ENCODE measurements at places on chromosomes 4 and X.

DNA sequence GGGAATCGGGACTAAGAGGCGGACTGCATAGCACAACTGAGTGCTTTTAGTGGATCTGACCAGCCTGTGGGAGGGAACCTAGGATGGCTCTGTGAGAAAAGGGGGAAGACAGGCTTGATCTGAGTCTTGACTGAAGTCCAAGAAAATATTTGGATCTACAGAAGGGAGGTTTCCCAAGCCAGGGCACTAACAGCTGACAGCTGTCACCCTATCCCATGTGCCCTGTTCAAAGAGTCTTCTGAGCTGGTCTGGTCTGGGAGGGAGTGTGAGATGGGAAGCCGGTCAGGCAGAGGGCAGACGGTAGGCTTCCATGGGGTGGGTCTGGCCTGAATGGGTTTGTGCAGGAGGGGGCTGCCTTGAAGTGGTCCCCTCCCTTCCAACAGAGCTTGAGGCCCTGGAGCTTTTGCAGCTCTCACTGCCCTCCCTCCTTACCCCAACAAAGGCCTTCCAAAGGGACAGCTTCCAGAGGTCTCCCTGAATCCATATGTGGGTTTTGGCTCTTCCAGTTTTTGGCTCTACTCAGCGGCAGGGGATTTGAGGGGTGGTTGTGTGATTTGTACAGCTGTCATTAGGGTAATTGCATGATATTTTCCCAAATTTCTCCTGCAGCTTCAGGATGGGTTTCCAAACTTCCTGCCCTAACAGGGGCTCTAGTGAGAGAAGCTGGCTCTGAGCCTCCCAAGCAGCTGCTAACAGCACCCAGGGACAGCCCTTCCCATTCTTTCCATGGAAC lies 643.7 kb downstream of the BCOR start:
- DNase-seq: no peak

DNA sequence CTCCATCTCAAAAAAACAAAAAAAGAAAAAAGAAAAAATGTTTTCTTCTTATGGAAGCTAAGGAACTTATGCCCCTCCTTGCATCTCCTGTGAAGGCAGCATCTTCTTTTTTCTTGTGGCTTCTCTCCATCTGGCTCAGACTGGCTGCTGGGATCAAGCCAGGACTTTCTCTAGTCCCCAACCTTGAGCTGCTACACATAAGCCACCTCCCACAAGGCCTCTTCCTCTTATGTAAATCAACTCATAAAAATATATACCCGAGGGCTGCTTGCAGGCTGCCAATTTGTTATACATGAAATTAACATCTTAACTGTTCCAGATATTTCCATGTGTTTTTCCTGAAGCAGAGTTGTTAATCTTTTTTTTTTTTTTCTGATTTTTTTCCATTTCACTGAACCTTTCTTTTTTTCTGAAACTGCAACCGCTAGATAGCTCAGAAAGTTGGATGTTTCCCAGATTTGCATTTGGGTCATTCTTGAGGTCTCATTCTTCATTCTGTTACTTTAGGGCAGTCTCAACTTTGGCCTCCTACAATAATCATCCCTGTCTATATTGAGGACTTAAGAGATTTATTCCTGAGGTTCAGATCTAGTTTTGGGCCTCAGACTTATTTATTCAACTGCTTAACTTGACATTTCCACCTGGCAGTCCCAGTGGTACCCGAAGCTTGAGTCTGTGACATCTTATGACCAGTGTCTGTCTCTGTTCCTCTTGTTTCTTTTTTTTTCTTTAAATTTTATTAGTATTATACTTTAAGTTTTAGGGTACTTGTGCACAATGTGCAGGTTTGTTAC lies 10.3 kb downstream of the SNX25 start:
- DNase-seq: no peak

- no peak for DNase-seq
Measured at GRCh38 chrX:108122748-108123147, 31.2 kb downstream of the ATG4A start.

- no peak for DNase-seq
Measured at GRCh38 chr4:24770667-24771066, 24.7 kb upstream of the SOD3 start.

- DNase-seq: no peak
Measured at GRCh38 chr4:162891788-162892707, 274.6 kb downstream of the NAF1 start.

DNA sequence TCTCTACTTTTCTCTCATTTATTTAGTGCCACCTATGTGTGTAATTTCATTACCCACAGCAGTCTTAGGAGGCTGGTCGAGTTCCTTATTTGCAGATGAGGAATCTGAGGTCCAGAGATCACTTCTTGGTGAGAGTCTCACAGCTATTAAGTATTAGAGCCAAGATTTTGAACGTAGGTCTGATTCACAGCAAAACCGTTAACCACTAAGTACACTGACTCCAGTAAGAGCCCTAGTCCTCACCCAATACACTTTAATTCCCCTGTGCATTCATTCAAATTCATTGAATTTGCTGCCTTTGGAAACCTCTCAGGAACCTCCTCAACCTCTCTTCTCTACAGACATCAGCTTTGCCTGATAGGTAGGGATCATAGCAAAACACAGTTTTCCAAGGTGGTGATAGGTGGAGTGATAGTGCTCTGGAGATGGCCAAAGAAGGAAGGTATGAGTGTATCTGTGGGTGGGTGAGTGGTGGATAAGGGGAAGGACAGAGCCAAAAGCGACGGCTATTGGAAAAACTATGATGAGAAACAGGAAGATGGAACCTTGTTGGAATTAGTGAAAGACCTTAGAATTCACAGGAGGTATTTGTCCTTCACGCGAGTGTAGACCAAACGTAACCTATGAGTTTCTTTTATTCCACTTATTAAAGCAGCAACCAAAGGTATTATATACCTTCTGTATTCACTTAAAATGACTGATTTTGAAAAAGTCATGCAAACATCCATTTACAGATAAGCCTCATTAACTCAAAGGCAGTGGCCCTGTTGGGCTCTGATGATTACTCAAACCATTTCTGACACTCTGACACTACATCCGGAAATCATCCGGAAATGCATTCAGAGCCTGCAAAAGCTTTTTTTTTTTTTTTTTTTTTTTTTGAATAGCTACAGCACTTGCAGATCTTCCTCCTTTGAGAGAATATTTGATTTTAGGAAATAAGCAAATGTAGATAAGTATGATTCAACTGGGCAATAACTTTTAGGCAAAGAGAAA lies 6.3 kb downstream of the FMR1 start:
- no peak for DNase-seq

DNA sequence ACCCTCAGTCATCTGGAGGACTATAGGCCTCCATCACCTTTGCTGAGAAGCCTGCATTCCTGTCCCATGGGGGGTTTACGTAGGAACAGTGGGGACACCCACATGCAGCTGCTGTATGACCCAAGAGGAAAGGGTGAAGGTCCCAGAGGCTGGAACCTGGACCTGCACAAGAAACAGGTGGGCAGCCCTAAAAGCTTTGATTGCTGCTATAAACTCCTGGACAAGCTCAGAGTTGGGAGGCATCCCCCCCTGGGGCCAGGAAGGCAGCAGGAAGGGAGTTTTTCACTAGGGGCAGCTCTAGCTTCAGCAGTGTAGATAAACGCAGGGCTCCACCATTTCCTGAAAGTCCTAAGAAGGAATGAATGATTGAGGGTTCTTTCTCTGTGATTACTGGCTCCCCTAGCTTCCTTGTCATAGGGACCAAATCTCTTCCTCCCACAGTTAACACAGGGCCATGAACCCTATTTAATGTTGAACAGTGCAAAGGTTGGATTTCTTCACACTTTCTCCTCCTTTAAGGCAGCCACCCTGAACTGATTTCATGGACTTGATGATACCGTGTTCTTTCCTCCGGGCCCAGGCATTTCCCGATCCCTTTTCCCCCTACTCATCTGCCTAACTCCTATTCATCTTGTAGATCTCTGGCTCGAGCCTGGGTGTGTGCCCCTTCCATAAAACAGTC lies 84.2 kb downstream of the CHRNA9 start:
- no peak for DNase-seq

DNA sequence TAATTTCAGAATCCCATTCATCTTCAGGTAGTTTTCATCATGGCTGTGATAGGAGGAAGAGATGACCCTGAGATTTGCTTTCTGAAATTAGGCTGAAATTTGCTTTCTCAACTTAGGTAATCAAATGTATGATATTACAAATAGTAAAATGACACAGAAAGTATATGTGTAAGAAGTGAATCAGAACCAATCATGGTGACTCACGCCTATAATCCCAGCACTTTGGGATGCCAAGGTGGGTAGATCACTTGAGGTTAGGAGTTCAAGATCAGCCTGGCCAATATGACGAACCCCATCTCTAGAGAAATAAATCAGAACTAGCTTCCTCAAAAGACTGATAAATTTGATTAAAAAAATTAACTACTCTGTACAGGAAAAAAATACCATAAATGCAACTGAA lies 555.4 kb downstream of the STPG2 start:
- no peak for DNase-seq

DNA sequence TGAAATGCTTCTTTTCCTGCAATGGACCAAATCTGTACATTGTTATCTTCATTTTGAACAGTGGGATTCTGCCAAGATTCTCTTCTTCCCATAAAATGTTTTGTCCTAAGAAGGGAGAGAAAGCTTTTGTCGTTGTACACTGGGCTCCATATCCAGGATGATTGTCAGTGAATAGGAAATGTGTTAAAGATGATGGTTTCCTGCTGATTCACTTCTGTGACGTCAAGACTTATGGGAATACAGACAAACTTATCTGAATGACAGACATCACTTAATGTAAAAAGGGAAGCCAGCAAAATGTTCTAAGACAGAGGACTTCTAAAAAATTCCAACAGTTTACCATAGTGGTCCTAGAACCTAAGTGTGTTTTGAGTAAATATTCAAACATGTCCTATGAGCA lies 53.7 kb upstream of the HPF1 start:
- no peak for DNase-seq

DNA sequence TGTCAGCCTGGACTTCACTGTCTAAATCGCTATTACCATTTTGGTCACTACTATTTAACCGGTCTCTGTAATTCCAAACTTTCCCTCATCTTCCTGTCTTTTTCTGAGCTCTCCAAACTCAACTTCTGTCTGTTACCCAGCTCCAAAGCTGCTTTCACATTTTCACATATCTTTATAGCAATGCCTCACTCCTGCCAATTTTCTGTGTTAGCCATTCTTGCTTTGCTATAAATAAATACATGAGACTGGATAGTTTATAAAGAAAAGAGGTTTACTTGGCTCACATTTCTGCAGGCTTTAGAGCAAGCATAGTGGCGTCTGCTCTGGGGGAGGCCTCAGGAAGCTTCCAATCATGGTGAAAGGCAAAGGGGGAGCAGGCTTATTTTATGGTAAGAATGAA lies 368.3 kb upstream of the GNPDA2 start:
- DNase-seq: no peak

DNA sequence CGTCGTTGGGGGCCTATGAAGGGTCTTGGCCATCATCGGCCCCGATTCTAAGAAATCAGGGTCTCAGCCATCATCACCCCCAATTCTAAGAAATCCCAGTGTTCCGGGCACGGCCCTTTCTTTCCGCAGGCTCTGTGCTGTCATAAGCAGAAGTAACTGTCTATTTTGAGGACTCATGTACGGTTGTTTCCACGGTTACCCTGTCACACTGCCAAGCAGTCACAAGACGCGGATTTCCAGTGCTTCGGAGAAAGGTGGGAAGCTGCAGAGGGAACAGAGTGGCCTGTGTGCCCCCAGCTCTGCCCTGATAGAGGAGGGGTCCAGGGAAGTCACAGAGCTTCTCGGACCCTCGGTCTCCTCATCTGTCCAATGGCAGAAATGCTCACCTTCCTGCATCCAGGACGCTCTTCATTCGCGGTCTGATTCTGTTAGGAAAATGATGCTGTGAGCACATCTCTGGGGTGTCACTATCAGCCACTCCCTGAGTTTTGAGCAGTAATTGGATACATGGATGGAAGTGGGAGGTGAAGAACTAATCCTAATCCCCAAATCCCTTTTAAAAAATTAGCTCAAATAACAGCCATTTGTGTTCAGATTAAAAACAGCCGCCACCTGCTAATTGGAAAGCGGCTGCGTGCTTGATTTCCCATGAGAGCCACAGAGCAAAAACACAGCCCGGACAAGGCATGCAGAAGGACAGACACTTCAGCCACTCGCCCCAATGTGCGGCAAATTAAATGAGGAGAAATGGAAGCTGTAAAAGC lies 73.1 kb downstream of the WFS1 start:
- no peak for DNase-seq

GRCh38 chr4:79935274-79935673 lies 137.8 kb downstream of the ANTXR2 start:
- no peak for DNase-seq

DNA sequence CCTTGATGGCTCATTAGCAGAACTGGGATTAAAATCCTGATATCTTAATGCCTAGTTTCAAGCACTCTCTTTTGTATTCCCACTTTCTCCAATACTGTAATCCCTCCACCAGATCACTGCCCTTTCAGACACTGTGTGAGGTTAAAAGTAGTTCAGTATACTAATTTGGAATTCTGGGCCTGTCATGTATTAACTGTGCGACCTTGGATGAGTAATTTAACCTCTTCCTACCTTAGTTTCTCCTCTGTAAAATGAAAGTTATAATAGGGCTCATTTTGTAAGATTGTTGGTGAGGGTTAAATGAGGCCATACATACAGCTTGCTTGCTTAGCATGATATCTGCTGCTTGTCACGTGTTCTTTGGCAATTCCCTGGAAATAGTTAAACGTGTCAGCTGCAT lies 207.3 kb upstream of the HS3ST1 start:
- no peak for DNase-seq

DNA sequence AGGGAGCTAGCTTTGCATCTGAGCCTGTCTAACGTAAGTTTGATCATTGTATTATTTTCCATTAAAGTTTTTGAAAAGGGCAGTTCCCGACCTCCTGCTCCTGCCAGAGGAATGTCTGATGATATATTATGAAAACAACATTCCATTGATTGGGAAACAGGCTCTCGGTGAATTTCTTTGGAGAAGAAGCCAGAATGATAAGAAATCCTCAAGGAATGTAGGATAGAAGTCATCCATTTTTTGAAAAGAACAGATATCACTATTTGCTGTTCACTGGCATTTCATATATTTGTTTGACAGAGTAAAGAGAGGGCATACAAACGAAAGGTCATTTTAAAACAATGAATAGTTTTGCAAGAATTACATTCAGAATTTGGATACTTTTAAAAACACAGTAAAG lies 781.0 kb upstream of the HTR2C start:
- DNase-seq: no peak

- DNase-seq: no peak
Measured at GRCh38 chr4:1460967-1461868, 55.0 kb upstream of the NKX1-1 start.
